ENCODE measurements at places on chromosomes 12 and 14. TPM values are rescaled to one million over a fixed set of nuclear protein-coding genes. Genes with fewer than 3 reads are reported as not detected.

NPFF gene
- not detected for total RNA-seq

NPAS3 gene
- not detected for total RNA-seq

IRAK3 gene
- total RNA-seq = 0.32 TPM

DNA sequence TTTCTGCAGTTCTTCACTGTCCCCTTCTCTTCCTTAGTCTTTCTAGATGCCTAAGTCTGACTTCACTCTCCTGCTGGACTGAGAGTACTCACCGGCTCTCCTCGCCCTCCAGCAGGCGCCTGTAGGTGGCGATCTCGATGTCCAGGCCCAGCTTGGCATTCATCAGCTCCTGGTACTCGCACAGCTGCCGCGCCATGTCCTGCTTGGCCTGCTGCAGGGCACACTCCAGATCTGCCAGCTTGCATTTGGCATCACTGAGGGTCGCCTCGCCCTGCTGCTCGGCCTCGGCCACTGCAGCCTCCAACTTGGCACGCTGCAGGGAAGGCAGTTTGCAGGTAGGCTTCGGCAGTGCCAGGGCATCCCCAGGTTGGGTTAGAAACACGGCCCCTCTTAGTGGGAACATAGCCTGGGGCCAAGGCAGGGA is 5.2 kb downstream of the KRT84 start:
- peak; percentile 35 for DNase-seq

TAS2R13 gene
- 0.18 TPM for total RNA-seq

GRCh38 chr14:80536456-80536855 is 325.2 kb upstream of the DIO2 start:
- DNase-seq = no peak

DNA sequence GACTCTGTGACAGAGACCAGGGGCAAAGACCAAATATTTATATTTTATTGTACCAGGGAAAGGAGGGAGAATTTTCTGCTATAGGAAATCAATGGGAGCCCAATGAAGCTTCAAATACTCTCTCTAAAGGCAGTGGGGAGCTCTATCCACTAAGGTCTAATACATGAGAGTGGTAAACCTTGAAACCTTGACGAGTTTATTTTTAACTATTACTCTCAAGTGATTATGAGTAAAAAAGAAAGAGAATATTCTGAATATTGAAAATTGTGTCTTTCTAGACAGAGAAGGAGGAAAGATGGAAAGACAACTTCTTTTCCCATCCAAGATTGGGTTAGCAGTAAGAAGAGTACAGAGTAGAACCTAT is 1722.1 kb upstream of the SEL1L start:
- DNase-seq = no peak

AICDA gene
- not detected for total RNA-seq

E2F7 gene
- total RNA-seq = 20.8 TPM

KLHL33 gene
- total RNA-seq = not detected

DNA sequence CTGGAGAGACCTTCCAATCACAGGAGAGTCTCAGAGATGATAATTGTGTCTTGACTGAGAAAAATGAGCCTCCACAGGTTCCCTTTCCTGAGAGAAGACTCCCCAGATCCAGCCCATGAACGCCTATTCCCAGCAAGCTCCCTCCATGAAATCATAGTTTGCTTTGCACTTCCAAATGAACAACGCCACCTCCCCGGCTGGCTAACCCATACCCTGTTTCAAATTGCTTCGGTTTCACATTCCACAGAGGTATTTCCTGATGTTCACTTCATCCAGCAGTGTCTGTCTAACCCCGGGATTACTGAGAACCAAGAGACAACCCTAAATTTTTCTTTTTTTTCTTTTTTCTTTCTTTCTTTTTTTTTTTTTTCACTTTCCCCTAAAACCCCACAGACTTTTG is 124.1 kb upstream of the RFLNA start:
- DNase-seq = no peak

GRCh38 chr12:113684053-113684907 is 212.6 kb upstream of the LHX5 start:
- DNase-seq = no peak

- DNase-seq = no peak
Observed at GRCh38 chr12:113129664-113130456, 5.7 kb downstream of the RASAL1 start.

KRT2 gene
- total RNA-seq = not detected

DNA sequence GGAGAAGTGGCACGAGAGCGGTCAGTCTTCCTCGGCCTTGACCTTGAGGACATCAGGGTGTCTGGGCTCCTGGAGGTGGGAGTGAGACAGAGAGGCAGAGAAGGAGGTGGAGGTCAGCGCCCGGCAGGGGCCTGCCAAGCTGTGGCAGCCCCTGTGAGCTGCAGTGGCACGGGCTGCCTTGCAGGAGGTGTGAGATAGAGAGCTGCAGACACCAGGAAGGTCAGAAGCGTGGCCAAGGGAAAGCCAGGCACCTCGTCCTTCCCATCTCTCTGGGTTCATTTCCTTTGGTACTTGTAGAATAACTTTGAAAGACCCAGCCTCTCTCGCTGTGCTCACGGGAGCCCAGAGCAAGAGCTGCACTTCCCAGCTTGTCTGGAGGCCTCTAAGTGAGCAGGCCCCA is 98.1 kb downstream of the TSPAN9 start:
- no peak for DNase-seq

- no peak for DNase-seq
Observed at GRCh38 chr12:52951640-52952039, 2.7 kb downstream of the KRT18 start.

DNA sequence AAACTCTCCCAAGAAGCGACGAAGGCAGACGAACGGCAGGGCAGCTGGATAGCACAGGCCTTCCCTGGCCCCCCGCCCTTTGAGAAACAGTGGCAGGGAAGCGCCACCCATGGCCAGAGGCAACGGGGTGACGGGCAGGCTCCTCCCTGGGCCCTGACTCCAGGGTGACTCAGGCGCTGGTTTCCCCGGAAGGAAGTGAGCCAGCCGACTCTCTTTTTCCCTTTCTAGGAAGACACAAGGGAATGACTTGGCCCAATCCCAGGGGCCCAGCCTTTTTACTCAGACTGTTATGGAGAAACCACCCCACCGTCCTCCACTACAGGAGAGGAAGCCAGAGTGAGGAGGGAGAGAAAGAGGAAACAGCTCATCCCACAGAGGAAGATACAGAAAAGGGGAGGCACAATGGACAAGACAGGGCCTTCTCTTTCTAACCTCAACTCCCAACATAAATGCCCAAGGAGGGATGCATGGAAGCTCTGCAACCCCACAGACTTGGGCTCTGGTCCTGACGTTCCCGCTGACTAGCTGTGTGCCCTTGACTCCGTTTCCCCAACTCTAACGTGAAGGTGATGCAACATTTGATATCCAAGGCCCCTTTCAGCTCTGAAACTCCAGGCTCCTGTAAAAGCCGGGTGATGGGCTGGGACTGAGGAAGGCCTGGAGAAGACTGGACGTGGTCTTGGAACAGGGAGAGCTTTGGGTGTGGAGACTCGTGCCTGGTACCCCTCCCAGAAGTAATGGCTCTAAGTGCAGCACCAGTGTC is 27.9 kb downstream of the ACTN1 start:
- peak; percentile 99 for DNase-seq

DNA sequence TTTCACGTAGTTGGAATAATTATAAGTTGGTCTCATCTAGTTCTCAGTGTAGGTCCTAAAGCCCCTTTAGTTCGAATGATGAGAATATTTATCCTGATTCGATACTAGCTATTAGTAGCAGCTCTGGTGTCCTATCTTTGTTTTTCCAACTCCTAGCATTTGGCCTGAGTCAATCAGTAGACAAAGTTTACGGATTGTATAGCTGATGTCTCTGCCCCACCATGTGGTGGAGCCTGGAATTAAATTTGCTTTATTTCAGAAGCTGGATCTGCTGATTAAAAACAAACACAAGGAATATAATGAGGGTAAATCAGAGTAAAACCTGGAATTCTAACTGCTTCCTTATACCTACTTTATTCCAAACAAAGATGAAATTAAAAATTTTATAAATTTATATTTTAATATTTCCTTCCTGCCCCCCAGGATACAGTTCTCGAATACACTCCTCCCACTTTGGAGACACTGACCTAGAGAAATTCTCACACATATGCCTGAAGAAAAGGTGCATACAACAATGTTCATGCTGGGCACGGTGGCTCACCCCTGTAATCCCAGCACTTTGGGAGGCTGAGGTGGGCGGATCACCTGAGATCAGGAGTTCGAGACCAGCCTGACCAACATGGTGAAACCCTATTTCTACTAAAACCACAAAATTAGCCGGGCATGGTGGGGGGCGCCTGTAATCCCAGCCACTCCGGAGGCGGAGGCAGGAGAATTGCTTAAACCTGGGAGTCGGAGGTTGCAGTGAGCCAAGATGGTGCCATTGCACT is 7.6 kb upstream of the BRMS1L start:
- DNase-seq = no peak

- no peak for DNase-seq
Observed at GRCh38 chr12:2493086-2493485, 301.7 kb upstream of the FKBP4 start.

- DNase-seq = no peak
Observed at GRCh38 chr12:64918801-64919200, 94.4 kb downstream of the TBC1D30 start.

GRCh38 chr14:58565832-58566231 is 71.9 kb upstream of the DACT1 start:
- no peak for DNase-seq

DNA sequence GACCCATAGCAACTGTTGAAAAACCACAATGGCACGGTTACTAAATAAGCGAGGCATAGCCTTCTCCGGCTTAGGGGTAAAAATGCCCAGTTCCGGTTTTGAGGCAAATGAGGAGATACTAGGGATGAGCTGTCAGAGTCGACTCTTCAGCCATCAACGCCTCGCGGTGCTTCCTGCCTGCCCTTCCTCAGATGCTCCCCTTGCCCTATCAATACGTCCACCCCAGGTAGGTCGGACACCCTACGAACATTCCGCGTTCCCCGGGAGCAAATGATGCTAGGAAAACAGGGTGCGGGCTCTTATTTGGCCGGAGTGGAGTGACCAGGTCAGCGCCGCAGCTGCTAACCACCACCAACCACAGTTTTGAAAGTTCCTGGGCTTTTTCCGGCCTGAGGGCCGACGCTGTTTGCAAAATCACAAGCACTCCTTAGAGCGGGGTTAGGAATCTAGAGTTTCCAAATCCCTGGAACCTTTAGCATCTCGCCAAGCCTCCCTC is 1.2 kb downstream of the SRSF9 start:
- peak; percentile 33 for DNase-seq

- peak; percentile 98 for DNase-seq
Observed at GRCh38 chr14:77663293-77663692, 44.5 kb downstream of the ALKBH1 start.

DNA sequence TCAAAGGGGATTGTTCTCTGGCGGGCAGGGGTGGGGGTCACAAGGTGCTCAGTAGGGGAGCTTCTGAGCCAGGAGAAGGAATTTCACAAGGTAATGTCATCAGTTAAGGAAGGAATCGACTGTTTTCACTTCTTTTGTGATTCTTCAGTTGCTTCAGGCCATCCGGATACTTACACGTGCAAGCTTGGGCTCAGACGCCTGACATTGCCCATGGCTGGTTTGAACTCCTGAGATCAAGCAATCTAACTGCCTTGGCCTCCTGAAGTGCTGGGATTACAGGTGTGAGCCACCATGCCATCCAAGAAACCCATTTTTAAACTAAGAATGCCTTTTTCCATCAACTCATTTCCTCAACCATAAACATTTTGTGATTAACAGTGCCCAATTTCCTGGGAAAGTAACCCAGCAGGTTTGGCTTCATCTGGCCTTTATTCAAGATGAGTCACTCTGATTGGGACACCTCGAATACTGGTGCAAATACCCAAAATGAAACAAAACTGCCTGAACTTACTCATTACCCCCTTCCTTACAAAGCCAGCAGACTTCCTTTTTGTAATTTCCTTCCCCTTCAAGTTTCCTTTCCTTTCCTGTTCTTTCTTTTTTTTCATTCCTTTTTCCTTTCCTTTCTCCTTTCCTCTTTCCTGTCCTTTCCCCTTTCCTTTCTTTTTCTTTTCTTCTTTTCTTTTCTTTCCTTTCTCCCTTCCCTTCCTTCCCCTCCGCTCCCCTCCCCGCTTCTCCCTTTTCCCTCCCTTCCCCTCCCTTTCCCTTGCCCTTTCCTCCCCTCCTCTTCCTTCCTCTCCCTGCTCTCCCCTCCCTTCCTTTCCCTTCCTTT is 10.2 kb upstream of the RNASE10 start:
- DNase-seq = peak; percentile 92

TMEM179 gene
- not detected for total RNA-seq

GRCh38 chr12:1252758-1253157 is 261.7 kb downstream of the ERC1 start:
- DNase-seq = no peak

DNA sequence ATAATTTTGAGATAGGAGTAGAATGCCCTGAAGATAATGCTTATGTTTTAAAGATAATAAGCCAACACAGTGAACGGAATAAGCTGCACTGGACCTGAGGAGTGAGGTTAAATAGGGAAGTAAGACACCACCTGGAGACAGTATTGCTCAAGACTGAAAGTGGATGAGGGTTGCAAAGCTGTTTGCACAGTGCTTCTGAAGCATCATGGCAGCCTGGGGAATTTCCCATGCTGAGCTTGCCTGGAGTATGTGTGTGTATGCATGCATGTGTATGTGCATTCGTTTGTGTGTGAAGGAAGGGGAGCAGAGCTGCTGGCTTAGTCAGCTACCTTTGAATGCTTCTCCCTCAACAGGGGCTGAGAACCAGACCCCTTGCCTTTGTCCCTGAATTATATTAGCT is 35.8 kb downstream of the BHLHE41 start:
- peak; percentile 52 for DNase-seq

TXNDC16 gene
- 3.2 TPM for total RNA-seq

GRCh38 chr12:57712701-57713100 is 18.8 kb downstream of the OS9 start:
- no peak for DNase-seq

DNA sequence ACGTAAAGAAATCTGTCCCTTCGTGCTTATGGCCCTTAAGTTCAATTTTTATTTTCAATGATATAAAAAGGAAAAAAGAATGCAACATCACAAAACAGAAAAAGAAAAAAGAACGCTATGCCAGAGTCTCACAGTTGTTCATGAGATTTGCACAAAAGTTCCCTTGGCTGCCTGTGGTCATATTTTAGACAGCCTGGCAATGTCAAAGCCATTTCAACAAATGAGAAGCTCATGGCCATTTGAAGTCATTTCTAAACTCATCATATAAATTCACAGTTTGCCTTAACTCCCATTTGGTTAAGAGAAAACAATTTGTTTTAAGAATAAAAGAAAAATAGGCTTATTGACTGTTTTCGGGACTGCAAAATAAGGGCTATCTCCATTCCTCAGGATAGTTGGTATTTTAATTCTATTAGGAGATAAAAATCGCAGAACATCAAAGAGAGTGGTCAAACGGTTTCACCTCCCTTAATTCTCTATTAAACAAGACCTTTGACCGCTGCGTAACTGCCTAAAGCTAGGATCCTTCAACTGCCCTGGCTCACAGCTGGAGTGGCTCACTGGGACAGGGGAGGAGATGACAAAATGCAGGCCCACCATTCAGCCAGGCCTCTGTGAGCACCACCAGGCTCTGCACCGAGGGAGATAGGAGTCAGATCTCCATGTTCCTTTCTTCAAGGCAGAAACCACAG is 119.2 kb upstream of the DAAM1 start:
- DNase-seq = no peak

- no peak for DNase-seq
Observed at GRCh38 chr12:64723630-64724029, 35.6 kb downstream of the GNS start.

GRCh38 chr12:96140174-96140573 is 54.0 kb upstream of the ELK3 start:
- peak; percentile 32 for DNase-seq

GRCh38 chr12:98595243-98595988 is 1.9 kb downstream of the SLC25A3 start:
- peak; percentile 62 for DNase-seq

STON2 gene
- 228 TPM for total RNA-seq

- peak; percentile 35 for DNase-seq
Observed at GRCh38 chr14:74670726-74671411, 42.0 kb downstream of the AREL1 start.
